ENCODE measurements at places on chromosomes 6 and 20.

- no peak for DNase-seq
Observed at GRCh38 chr6:79702691-79703090, 71.6 kb downstream of the SH3BGRL2 start.

- no peak for DNase-seq
Observed at GRCh38 chr6:23654745-23655144, 471.3 kb upstream of the NRSN1 start.

GRCh38 chr6:34595332-34596184, 39.4 kb upstream of the SPDEF start:
- no peak for DNase-seq

DNA sequence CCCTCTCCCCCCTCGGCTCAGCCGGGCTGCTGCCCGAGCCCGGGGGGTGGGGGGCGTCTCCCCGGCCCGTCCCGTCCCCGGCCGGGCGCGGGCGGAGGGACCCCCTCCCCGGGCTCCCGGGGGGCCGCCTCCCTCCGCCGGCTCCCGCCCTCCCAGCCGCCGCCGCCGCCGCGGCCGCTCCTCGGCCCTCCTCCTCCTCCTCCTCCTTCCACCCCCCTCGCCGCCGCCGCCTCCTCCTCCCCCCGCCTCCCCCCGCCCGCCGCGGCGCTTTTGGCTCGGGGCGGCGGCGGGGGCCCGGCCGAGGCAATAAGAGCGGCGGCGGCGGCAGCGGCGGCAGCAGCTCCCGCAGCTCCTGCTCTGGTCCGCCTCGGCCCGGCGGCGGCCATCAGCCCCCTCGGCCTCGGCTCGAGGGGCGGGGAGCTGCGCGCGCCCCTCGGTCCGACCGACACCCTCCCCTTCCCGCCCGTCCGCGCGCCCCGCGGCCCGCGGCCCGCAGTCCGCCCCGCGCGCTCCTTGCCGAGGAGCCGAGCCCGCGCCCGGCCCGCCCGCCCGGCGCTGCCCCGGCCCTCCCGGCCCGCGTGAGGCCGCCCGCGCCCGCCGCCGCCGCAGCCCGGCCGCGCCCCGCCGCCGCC, 38.7 kb downstream of the GNAS start:
- peak; percentile 78 for DNase-seq

DNA sequence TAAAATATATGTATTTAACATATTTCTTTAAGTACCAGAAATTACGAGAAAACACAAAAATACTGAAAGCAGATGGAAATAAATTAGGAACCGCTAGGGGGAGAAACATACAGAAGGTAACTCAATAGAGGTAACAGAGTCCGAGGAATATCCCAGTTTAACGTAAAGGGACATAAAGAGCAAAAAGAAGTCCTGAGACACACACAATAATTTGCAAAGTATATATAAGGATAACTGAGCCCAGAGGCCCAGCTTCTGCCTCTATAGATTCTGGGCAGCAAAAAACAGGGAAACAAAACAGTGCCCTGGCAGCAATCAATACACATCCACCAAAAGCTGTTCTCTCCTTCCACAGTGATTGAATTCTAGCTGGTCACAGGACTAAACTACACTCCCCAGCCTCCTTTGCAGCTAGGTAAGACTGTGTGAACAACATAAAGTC, 15.1 kb downstream of the TBC1D32 start:
- no peak for DNase-seq

DNA sequence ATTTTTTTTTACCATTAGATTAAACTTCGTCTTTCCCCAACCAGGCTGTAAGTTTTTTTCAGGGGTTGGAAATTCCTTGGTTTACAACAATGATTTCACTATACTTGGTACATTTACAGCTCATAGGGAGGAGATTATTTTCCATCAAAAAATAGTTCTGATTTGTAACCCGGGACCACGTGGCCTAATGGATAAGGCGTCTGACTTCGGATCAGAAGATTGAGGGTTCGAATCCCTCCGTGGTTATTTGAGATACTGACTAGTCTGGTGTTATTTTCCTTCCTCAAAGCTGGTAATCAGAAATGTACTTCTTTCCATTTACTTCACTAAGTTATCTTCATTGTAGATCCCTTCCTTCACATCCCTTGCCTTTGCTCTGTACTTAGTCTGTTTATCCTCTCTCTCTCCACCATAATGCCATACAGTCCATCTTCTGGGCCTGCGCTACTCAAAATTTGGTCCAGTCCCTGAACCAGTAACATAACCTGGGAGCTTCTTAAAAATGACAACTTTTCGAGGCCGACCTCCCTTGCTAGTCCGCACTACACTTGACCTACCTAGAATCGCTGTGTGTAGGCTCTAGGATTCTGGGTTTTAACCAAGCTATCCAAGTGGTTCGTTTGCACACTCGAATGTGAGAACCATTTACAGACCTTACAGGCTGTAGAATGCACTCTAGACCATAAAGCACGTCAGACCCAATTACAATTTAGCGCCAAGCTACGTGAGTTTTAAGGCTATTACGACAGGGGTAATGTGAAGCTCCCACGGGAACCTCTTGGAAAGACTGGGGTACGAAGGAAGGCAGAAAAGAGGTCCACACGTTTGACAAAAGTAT, 42.1 kb upstream of the BTN3A2 start:
- peak; percentile 62 for DNase-seq

DNA sequence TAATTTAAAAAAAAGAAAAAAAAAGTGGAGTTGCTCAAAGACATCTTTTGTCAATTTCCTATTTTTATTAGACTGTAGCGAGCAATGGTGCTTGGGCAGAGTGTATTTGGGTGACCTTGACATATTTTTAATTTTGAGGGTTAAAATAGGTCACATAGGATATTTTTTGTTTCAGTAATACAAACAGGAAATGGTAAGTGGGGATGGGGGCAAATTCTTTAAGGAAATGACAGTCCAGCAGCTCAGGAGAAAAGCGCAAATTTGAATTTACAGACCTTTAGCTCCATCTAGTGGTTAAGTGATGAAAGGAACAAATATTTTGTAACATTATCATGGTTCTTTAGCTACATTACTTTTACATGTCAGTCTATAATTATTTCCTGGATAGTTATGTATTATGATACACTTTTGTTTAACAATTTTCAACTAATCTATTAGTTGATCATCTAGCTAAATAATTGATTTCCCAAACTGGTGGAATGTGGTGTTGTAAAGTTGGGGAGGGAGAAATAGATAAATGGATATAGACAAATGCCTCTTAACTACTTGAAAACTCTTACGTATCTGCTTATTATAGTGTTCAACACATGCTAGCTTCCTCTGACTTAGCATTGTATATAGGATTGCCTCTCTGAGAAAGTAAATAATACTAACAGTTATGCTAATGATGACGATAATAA, 10.0 kb downstream of the CITED2 start:
- DNase-seq = no peak

DNA sequence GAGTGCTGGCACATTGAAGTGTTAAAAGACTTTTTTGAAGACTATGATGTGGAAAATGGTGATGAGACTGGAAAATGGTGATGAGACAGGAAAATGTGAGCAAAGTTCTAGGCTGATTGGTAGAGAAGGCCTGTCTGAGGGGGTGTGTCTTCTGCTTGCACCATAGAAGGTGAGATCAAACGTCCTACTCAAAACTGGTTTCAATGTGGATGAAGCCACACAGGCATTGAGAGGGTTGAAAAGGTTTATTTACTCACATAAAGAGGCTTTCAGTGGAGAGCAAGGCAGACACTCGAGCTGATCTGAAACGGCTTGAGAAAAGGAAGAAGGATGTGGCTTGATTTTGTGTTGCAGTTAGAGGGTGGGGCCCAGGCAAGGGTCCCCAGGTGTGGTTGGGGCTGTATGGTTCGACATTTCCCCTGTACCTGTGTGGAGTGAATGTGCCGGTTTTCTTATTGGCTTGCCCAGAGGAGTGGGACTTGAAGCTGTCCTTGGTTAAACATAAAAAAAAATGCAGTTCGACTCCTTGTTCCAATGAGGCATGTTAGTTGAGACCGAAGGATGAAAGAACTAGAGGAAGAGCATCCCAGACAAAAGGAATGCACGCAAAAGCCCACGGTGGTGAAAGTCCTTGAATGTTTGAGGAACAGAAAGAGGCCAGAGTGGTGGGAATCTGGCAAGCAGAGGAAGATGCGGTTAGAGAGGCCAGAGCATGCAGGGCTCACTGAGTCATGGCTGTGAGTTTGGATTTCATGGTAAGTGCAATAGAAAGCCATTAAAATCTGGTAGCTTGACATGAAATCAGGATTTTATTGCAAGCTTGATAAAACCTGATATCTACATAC, 172.3 kb downstream of the EPM2A start:
- no peak for DNase-seq

GRCh38 chr20:38447931-38448675, 13.0 kb upstream of the SNHG17 start:
- DNase-seq = no peak

GRCh38 chr6:7440476-7440875, 50.9 kb downstream of the RIOK1 start:
- no peak for DNase-seq

DNA sequence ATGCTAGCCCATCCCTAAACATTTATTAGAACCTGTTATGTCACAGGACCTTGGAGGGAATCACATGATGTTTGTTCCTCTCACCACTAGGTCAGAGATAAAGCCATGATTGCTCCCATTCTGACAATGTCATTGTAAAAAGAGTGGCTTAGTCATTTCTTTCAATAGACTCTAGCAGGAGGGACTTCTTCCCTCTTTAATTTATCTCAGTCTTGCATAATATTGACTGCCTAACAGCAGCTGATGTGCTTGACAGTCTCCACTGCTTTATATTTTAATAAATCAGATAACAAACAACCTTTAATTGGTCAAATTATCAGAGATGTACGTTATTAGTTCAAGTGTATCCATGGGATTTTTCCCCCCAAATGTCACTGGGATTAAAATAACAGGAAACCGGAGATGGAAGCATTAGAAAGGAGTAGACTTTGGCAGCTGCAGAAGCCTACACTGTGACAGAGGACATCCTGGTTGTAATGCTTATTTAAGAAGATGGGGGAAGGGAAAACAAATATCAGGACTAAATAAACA, 39.6 kb downstream of the LAMA4 start:
- DNase-seq = no peak

DNA sequence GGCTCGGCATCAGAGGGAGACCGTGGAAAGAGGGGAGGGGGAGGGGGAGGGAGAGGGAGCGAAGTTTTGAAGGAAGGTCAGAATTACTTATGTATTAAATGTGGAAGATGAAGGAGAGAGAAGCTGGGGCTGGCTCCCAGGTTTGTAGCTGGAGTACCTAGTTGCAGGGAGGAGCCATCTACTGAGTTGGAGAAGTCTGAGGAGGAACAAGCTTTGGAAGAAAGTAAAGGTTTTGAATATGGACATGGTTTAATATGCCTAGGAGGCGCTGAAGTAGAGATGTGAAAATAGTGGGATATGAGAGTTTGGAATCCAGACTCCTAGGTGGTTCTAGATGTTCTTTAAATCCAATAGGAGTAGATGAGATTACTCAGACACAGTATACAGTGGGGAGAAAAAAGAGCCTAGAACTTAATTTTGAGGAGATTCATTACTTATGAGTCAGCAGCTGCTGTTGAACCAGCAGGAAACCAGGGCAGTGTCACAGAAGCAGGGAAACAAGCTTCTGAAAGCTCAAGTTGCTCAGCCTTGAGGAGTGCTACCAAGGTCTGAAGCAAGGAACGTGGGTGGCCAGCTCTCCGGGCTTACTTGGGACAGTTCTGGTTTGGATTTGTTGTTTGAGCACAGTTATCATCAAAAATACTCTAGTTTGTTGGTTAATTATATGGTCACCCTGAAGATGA, 149.3 kb downstream of the UTRN start:
- DNase-seq = no peak

- DNase-seq = no peak
Observed at GRCh38 chr20:20223981-20224380, 143.9 kb upstream of the INSM1 start.

- DNase-seq = no peak
Observed at GRCh38 chr6:168648240-168649125, 207.5 kb downstream of the SMOC2 start.

DNA sequence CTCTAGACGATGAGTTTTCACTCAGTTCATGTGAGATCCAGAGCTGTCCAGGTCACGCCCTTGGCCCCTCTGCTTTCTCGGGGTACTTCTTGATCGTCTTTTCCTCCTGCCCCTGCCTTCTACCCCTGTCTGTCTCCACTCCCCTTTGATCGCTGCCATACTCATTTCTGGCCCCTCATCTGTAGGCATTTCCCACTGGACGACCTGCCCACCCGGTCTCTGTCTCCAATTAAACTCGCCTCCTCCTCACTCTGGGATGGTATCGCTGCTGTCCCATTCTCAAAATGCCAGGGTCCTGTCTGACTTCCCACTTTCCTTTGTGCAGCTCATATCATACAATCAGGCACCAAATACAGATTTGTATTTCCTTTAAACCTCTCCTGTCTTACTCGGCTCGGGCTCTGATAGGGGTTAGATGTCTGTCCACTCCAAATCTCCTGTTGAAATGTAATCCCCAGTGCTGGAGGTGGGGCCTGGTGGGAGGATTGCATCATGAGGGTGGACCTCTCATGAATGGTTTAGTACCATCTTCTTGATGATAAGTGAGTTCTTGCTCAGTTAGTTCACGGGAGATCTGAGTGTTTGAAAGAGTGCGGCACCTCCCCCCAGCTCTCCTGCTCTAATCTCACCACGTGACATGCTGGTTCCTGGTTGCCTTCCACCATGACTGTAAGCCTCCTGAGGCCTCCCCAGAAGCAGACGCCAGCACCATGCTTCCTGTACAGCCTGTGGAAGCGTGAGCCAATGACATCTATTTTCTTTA, 3.5 kb upstream of the SYNJ2 start:
- no peak for DNase-seq

DNA sequence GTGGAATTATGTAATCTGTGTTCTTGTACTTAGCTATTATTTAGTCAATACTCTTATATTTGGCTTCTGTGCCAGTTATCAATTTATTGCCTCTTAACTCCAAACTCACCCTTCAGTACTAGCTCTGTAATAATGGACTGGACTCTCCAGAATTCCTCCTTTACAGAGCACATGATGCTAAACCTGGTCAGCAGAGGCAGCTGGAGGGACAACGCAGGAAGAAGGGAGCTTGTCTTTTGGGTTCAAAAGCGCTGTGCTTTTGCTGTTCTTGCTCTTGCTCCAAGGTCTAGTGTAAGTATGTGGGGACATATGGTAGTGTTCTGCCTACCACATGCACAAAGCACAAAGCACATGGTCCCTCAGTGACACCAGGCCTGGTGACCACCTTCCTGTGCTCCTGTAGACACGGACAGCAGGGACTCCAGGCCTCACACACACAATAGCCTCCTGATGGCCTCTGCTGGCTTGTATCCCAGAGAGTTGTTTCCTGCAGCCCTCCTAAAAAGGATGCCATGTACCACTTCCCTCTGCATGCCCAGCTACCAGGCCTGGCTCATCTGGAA, 46.1 kb downstream of the CHD6 start:
- no peak for DNase-seq

- DNase-seq = no peak
Observed at GRCh38 chr6:170487707-170488329, 65.3 kb downstream of the PSMB1 start.

DNA sequence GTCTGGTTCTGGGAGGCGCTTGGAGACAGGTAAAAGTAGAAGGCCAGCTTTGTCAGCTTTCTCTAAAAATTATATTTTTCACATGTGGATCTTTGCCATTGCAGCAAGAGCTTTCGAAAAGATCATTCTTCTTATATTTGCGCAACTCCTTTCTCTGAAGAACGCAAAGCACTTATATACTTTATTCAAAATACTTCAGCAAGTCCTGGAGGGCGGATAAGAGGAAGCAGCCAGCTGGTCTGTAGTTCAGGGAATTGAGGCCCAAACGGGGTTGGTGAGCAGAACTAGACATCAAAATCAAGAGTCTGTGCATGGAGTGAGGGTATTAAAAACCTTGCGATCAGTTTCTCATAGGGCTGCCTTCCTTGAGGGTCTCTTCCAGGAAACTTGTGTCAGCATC, 182.3 kb downstream of the DTNBP1 start:
- no peak for DNase-seq
